ENCODE measurements at places on chromosomes 12 and 14.

- DNase-seq = no peak
Observed at GRCh38 chr12:39616666-39617065, 2.9 kb downstream of the ABCD2 start.

DNA sequence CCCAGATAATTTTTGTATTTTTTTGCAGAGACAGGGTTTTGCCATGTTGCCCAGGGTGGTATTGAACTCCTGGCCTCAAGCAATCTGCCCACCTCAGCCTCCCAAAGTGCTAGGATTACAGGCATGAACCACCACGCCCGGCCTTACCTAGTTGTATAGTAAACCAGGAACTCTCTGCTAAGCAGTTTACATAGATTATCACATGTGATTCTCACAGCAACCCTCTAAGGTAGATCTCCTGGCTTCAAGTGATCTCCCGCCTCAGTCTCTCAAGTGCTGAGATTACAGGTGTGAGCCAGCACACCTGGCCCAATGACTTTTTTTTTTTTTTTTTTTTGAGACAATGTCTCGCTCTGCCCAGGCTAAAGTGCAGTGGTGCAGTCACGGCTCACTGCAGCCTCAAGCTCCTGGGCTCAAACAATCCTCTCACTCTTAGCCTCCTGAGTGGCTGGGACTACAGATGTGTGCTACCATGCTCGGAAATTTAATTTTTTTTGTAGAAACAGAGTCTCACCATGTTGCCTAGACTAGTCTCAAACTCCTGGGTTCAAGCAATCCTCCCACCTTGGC, 26.0 kb upstream of the ATP2A2 start:
- DNase-seq = no peak

DNA sequence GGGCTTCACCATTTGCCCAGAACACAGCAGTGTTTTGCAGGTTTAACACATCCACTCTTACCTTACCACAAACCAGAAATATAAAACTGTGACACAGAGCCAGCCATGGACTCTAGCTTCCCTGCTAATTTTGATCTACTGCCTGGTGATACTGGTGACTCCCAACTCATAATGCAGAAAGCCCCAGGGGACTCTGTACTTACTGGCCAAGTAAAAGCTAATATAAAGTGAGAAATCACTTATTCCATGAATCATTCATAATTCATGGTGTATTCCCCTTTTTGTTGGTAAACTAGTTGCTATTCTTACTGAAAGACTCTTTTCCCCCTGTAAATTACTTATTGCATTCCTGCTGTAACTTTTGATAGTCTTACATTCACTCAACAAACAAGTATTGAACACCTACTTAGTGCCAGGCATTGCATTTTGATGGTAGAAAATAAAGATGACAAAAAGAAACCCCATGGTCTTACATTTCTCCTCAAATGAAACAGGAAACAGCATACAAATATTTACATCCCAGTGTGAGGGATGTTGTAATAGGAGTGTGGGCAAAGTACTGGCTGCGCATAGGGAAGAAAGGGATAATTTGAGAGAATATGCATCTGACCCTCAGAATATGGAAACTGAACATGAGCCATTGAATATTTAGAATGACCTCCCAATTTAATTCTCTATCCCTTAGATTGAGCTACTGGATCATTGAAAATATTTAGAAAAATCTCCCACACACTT, 279.6 kb downstream of the PDZRN4 start:
- DNase-seq = no peak

- DNase-seq = no peak
Observed at GRCh38 chr14:51498411-51499227, 153.1 kb upstream of the FRMD6 start.

GRCh38 chr12:18922851-18923250, 184.9 kb downstream of the CAPZA3 start:
- no peak for DNase-seq

- DNase-seq = no peak
Observed at GRCh38 chr12:64318605-64319004, 72.0 kb downstream of the C12orf56 start.

DNA sequence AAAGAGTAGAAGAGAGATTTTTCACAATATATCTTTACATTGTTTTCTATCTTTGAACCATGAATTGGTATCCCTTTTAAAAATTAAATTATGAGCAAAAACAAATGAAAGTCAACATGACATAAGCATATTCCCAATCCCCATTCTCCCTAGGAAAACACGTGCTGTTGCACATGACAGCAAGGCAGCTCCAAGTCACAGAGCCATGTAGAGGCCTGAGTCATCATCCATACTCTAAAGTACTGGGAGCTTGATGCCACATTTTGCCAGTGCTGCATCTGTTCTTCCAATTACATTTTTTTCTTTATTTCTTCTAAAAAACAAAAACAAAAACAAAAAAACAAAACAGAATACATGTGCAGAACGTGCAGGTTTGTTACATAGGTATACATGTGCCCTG, 115.2 kb downstream of the ITPR2 start:
- DNase-seq = no peak

GRCh38 chr12:130818272-130818634, 20.8 kb downstream of the STX2 start:
- DNase-seq = no peak

GRCh38 chr14:96804895-96805294, 7.7 kb downstream of the VRK1 start:
- DNase-seq = no peak

DNA sequence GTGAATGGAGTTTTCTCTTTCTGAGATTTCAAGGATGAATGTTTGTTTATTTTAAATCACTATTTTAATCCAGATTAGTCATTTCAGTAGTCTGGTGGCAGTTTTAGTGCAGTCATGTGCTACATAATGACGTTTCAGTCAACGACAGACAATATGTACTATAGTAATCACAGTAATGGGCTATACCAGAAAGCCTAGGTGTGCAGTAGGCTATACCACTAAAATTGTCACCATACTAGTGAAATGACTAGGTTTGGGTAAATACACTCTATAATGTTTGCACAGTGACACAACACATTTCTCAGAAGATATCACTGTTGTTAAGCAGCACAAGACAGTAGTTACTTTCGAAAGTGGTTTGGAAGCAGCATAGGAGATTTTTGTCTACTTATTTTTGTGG, 203.1 kb downstream of the ETNK1 start:
- no peak for DNase-seq

DNA sequence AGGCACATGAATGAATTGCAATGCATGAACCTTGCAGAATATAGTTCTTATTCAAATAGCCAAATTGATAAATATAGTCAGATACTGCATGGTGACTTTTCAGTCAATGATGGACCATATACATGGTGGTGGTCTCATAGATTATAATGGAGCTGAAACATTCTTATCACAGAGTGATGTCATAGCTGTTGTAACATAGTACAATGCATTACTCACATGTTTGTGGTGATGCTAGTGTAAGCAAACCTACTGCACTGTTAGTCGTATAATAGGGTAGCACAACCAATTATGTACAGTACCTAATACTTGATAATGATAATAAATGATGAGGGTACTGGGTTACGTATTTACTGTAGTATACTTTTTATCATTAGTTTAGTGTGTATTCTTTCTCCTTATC, 280.3 kb downstream of the BCAT1 start:
- DNase-seq = no peak

- DNase-seq = no peak
Observed at GRCh38 chr14:30356438-30357202, 202.3 kb upstream of the G2E3 start.

DNA sequence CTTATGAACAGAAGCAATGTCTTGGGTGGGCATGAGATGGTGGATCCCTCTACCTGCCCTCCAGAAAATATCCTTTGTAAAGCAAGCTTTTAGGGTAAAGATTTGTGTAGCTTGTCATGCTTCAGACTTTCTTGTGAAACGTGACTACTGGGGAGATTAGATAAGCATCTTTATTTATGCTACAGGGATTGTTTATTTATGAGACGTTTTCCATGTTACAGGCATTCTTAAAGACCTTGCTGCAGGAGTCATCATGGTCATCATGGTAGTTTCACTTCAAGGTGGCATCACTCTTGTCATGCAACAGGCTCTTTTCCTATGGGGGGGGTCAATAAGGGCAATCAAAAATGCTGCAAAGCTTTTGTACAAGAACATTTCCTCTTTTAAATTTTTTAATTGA, 8.2 kb upstream of the MIS18BP1 start:
- DNase-seq = no peak

- DNase-seq = no peak
Observed at GRCh38 chr14:52044791-52045522, 23.9 kb downstream of the NID2 start.

GRCh38 chr12:49261721-49262120, 3.2 kb upstream of the TUBA1C start:
- no peak for DNase-seq

DNA sequence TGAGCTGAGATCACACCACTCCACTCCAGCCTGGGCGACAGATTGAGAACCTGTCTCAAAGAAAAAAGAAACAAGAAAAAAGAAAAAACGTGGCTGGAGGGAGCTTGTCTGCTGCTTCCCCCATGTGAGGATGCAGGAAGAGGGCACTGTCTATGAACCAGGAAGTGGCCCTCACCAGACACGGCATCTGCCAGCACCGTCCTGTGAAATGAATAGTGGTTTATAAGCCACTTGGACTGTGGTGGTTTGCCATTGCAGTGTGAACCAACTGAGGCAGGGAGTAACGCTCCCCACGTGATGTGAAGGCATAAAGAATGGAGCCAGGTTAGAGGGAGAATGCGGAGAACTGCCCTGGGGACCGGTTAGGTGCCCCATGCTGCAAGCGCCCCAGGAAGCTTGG, 4.5 kb upstream of the BRF1 start:
- no peak for DNase-seq

DNA sequence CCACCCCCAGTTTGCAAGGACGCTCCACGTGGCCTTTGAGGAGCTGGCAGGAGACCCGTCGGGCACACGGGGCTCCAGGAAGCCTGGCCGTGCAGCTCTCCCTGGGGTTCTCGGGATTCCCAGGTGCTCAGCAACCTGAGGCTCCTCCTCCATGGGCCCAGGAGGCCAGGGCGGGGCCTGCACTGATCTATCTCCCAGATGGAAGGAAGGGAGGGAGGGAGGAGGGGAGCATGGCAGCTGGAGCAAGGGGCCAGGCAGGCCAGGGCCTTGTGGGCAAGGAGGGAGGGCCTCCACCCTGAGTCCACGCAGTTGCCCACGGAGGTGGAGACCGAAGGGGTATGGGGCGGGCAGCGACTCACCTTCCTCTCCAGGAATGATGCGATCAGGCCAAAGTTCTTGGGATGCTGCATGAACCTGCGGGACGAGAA, 127.3 kb downstream of the RFLNA start:
- DNase-seq = no peak

DNA sequence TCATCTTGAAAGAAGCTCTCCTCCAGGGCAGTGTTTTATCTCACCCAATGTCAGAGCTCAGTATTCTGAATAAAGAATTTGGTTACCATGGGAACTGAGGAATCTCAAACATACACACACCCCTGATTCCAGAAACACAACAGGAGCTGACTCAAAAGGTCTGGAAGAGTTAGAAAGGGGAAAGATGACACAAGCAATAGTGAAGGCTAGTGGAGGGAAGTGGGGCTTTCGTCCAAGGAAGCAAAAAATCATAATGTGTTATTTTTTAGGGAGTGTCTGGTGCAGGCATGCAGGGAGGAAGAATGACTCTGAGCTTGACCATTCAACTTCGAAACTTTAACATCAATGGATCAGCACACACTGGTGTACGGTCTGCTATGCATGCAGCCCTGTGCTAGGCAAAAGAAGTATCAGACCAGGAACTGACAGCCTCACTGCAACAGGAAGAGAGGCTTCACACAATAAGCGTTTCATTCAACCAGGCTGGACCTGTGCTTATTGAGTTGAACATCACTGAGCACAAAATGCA, 20.3 kb downstream of the HEBP1 start:
- DNase-seq = no peak

GRCh38 chr12:10721651-10722501, 1.2 kb downstream of the YBX3 start:
- DNase-seq = no peak

- no peak for DNase-seq
Observed at GRCh38 chr14:78022059-78022458, 148.1 kb upstream of the NRXN3 start.

- no peak for DNase-seq
Observed at GRCh38 chr12:77915071-77915600, 84.4 kb downstream of the NAV3 start.

DNA sequence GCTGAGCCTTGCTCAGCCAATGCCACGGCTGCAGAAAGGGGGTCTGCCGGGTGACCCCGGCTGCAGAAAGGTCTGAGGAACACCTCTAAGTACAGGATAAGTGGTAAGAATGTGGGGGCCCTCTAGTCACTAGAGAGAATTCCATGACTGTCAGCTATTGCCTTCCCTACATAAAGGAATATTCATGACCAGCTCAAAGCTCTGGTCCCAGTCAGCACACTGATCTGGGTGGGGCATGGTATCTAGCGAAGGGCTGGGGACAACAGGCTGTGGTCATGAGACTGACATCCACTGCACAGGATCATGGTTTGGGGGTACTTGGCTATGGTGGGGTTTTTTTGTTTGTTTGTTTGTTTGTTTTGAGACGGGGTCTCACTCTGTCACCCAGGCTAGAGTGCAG, 42.1 kb downstream of the DCAF4 start:
- no peak for DNase-seq

DNA sequence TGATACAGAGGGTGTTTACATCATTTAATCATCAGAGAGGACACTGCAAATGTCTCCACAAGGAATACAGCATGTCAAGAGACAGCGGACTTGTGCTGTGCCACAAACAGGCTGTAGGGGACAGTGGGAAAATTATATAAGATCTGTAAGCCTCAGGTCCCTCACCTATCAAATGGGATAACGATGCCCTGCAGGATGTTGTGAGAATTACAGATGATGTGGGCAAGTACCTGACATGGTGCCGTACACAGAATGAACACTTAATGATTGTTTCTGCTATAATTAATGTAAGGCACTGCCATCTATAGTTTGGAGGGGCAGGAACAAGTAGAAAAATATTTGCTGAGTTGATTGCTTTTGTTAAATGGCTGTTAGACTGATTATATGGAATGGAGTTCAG, 81.9 kb upstream of the GTF2A1 start:
- DNase-seq = no peak

DNA sequence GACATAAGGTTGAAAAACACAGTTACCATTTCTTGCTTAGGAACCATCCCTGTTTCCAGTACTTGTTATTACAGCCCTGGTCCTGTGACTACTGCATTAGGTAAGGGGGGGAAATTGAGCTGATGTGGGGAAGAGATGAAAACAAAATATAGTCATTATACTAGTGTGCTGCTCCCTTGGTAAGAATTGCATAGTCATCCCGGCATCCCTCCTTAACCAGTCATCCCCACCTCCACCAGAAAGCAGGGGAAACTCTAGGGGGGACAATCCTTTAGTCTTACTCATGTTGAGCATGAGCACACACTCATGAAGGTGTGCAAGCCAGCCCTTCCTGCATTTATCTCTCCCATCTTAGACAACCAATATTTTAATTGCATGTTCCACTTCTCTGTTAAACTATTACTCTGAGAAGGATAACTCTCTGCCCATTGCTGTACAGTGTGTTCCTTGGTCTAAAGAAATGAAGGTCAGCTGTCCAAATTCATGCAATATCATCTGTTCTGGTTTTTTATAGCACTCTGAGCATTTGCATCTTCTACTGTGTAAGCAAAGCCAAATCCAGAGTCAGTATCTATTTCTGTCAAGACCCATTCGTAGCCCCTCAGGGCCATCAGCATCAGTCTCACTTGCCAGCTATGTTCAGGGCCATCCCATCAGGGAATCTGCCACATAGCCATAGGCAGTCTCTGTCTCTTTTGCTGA, 46.8 kb downstream of the TMEM30B start:
- DNase-seq = no peak

- DNase-seq = no peak
Observed at GRCh38 chr12:24776861-24777260, 172.0 kb downstream of the BCAT1 start.

GRCh38 chr12:3365463-3366411, 125.3 kb upstream of the PRMT8 start:
- no peak for DNase-seq
